GM04504 (cell line): ENCODE measurements at places on chromosomes 4 and X.
A peak's percentile ranks its signal among the peaks of the same experiment; 100 is the strongest.

DNA sequence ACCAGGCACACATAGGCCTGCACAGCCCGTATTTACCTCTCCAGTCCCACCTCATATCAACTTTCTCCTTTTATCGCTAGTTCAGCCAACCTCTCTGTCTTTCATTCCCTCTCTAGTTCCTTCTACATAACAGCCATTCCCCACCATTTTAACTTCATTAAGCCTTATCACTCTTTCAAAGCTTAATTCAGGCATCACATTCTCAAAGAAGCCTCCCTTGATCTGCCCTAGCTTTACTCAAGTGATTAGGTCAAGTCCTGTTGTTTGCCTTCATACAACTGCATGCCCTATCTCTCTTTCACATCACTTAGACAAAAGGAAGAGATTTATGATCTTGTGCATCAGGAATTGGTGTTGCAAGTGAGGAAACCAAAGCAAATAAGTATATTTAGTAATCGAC is 74.2 kb downstream of the ALPK1 start:
- no peak for DNase-seq

GRCh38 chrX:103344606-103345005 is 11.7 kb upstream of the TCEAL9 start:
- no peak for DNase-seq

DNA sequence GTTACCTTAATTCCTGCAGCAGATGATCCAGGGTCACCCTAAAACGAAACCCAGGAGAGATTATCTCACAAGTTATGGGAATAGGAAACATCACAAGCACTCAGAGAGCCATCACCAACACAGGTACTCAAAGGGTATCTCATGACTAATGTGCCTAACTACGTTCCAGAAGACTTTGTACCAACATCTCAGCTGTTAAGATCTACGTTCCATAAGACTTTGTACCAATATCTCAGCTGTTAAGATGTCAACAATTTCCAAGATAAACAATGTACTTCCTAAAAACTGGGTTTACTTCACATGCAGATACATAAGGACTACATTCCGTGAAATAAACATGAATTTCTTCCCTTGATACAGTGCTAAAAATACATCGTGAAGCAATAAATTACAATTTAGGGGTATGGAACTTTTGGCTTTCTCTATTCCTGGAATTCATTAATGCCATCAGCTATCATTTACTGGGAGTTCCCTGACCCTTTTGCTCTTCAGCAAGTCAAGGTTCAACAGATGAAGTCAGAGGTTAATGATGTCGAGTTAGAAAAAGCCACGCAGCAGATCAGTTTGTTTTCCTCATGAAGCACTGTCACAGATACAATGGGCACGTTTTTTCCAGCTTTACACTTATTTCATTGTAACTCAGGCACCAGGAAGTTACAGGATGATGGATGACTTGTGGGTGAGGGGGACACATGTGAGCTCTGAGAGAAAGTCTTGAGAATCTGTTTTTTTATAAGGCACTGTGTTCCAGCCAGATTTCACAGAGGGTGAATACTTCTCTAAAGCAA is 127.0 kb upstream of the ETNPPL start:
- no peak for DNase-seq

GRCh38 chr4:30600246-30601017 is 119.7 kb upstream of the PCDH7 start:
- DNase-seq: no peak

DNA sequence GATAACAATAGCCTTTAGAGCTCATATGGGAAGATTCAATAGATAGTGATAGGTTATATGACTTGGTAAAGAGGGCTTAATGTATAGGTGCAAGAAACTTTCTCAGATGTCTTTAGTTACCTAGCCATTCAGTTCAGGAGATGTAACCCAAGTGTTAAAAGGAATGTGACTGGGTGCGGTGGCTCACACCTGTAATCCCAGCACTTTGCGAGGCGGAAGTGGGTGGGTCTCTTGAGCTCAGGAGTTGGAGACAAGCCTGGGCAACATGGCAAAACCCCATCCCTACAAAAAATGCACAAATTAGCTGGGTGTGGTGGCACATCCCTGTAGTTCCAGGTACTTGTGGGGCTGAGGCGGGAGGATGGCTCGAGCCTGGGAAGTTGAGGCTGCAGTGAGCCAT is 7.9 kb downstream of the TET2 start:
- DNase-seq: no peak

DNA sequence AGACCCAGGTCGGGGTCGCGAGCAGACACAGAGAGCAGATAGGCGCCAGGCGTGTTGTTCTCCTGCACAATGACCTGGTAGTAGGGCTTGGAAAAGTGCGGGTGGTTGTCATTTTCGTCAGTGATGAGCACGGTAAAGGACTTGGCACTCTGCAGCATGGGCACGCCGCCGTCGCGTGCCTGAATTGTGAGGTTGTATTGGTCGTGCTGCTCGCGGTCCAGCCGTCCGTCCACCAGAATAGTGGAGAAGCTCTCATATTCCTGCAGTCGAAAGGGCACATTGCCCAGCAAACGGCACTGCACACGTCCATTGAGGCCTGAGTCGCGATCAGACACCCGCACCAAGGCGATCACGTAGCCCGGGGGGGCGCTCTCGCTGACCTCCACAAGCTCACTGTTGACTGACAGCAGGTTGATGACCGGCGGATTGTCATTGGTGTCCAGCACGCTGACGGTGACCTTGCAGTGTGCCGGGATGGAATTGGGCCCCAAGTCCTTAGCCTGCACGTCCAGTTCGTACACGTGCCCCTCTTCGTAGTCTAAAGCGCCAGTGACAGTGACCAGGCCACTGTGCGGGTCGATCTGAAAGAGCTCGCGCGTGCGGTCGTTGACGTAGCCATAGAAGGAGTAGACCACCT is 2.8 kb downstream of the PCDH19 start:
- no peak for DNase-seq

GRCh38 chr4:6345866-6346265 is 76.2 kb downstream of the WFS1 start:
- DNase-seq: no peak

DNA sequence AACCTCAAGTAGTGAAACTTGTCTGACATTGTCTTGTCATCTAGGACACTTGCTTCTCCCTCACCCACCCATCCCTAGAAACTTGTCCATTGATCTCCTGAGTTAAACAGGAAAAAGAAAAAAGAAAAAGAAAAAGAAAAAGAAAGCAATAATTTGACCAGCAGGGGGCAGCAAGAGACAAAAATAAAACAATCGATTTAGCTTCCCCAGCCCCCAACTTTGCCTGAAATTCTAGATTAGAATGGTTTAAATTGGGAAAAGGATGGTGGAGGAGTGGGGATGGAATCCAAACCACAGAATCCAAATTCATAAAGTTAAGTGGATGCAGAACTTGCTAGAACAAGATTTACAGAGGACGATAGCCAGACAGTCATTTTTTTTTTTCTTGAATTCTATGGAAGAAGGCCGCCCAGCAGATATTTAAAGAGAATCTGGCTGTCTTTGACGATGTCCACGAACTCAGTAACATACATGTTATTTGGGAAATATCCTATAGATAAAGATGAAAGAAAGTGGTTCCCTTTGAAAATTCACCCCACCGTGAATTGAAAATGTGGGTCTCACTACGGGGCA is 282.9 kb downstream of the USP46 start:
- DNase-seq: peak; percentile 26

GRCh38 chr4:94334962-94335361 is 7.7 kb downstream of the HPGDS start:
- DNase-seq: no peak

DNA sequence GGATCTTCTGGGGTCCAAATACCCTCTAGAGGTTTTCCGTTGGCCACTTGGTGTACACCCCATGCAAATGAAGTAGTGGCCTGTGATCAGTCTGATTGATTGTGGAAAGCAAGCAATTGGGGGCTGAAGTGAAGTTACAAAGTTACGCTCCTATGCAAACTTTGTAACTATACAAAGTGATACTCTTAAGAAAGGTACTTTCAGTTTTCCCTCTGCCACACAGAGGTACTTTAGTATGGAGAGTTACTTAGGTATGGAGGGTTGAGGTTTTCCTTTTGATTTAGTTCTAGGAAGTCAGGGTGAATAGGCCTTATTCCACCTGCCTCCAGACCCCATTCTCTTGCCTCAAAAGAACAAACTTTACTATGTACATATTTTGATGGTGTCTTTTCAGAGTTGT is 28.7 kb downstream of the STAG2 start:
- no peak for DNase-seq

DNA sequence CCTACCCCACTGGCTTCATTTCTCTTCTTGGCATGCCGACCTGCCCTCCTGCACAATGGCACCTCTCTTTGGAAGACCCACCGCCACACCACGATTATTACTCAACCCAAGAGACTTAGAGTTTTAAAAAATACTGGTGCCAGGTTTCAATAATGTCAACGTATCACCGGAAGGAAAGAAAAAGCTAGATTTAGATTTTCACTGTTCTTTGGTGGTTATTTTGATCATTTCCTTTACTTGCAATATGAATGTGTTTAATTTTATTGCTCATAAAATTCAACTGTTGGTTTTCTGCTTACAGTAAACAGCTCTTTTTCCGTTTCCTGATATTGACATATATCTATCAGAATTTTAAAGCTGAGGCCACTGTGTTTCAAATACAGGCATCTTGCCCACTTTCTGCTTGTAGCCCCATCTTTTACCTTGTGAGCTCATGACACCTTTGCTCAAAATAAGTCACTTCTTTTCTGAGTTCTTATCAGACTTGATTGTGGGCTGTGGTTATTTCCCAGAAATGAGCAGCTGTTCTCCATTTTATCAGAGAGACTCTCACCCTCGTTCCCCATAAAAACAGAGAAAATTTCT is 439.1 kb downstream of the INPP4B start:
- DNase-seq: no peak

DNA sequence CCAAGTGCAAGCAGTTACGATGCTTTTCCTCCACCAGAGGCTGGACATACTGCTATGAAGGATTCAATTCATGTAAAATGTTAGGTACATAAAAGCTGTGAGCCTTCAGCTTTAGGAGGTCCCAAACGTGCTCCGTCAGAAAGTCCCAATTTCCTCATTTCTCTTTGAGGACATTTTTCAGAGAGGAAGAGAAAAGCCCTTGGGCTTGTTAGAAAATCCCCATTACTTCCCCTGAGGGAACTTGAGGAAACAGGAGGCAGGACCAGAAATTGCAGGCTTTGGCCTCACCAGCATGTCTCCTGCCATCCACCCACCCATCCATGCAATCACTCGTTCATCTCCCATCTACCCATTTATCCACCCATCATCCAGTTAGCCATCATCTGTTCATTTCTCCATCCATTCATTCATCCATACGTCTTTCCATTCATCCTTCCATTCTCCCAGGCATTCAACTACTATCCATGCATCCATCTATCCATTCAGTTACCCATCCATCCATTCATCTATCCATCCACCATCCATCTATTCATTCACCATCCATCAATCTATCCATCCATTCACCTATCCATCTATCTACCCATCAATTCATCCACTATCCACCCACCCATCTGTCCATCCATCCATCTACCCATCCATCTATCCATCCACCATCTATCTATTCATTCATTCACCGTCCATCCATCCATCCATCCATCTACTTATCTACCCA is 223.5 kb downstream of the AFAP1 start:
- no peak for DNase-seq

- no peak for DNase-seq
Measured at GRCh38 chrX:150683536-150684146, 9.6 kb upstream of the MTMR1 start.

DNA sequence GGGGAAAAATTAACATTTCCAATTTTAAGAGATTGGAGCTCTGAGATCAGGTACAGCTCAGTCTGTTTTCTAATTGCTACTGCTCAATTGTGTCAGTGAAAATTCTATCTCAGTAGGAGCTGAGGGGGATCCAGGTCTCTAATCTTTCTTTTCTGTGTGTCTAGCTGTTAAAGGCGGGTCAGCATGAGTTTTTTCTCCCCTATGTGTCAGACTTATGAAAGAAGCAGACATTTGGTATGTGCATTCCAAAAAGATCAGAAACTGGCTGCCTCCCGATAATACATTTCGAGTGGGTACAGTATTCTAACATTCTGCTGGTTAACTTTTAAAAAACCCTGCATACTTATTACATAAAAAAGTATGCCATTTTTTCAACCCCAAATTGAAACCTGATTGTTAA is 72.4 kb downstream of the PCDH7 start:
- no peak for DNase-seq

DNA sequence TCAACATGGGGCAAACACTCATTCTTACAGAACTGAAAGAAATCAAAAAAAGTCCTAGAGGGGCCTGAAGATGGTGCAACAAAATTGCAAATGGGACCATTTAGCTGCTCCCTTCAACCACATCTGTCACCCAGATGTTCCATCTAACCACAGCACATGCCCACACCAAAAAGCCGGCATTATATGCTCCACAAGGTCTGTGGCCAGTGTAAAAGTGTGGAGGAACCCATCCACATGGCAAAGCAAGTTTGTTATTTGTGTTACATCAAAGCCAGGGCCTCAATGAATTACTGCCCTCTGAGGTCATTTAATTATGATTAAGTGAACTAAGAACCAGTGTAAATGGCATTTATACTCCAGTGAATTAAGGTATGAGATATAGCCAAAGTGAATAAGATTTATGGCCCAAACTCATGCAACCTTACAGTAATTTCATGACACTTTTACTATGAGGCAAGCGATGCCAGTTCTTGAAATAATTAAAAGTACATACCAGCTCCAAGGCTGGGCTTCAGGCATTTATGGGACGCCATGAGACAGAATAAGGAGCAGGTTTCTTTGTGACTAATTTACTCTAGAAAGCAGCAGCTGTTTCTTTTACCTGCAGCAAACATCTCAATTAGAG is 48.7 kb upstream of the FGF16 start:
- no peak for DNase-seq

GRCh38 chr4:87089368-87089767 is 131.1 kb downstream of the KLHL8 start:
- DNase-seq: no peak

GRCh38 chr4:1973661-1974060 is 35.1 kb downstream of the NELFA start:
- no peak for DNase-seq

DNA sequence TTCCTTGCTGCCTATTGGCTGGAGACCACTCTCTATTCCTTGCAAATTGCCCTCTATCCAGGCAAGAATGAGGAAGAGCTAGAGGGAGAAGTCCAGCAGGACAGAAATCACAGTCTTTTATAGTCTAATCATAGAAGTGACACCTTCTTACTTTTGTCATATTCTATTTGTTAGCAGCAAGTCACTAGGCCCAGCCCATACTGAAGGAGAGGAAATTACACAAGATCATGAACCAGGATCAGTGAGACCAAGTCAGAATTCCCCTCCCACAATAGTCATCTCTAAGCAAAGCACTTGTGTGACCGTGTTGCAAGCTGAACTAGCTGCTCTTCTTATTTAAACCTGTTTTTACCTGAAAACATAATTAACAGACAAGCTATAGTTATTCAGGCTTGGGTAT is 317.7 kb downstream of the INPP4B start:
- no peak for DNase-seq

GRCh38 chrX:38864165-38864564 is 62.9 kb downstream of the MID1IP1 start:
- DNase-seq: no peak
